ENCODE measurements at places on chromosomes 5 and 9.
A peak's percentile ranks its signal among the peaks of the same experiment; 100 is the strongest.

DNA sequence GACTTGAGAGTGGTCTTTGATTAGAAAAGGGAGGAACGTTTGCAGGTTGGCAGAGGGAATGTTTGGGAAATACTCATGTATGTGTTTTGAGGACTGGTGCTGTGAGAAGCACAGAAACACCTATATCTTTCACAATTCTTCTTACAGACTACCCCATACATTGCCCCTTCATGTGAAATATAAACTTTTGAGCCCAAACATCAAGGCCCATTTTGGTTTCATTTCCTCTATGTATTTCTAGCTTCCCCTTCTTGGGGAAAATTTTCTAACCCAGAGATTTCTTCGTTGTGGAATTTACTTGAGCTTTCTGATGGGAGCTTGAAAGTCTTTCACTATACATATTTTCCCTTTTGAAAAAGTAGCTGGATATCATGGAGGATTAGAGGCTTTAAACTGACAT is 67.6 kb downstream of the FYB1 start:
- DNase-seq = no peak

DNA sequence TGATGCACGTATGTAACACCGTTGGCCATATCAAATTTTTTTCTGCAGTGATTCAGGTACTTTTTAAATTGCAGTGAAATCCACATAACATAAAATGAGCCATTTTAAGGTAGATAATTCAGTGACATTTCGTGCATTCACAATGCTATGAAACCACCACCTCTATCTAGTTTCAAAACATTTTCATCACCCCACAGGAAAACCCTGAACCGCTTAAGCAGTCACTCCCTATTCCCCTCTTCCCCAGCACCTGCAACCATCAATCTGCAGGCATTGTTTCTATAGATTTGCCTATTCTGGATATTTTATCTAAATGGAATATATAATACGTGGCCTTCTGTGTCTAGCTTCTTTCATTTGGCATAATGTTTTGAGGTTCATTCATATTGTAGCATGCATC is 79.2 kb downstream of the BOD1 start:
- DNase-seq = peak; percentile 44

DNA sequence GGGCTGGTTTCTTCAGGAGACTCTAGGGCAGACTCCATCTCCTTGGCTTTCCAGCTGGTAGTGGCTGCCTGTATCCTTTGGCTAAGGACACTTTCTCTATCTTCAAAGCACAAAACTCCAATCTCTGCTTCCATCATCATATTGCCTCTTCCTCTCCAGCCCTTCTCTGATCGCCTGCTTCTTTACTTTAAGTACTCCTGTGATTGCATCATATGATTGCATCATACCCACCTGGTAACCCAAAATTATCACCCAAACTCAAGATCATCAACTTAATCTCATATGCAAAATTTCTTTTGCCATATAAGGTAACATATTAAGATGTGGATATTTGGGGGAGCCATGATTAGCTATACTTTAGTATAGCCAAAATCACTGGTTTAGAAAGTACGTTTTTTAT is 1092.6 kb upstream of the CDH6 start:
- no peak for DNase-seq

DNA sequence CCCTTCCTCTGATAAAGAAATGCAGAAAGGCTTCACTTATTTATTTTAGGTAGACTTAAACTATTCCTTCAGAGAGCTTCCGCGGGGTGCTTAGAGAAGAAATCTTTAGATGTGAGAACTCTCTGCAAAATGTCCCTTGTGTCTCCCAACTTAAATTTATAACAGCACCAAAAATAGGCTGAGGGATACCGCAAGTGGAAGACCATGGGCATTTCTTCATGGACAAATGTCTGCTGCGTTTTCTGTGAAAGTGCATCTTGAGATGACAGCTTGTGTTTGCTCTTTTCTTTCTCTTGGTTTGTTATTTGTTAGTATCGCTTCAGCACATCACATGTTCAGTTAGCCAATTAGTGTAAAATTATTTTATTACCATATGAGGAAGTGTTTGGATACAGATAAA is 15.3 kb upstream of the GRIN3A start:
- no peak for DNase-seq

DNA sequence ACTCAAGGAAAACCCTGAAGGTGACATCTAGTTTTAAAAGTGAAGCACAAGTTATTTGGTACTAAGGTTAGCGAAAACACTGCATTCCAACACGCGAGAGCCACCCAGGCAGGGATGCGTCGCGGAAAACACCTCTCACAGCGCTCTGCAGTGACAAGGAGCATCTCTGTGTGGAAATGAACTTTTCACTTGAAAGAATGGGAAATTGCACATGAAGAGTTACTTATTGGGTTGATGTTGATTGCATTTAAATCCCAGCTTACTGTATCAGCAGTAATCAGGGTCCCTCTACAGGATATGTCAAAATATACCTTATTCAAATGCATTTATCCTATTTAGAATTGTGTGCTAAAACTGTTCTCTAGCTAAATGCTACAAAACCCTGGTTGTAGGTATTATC is 144.4 kb downstream of the BNC2 start:
- no peak for DNase-seq

GRCh38 chr5:150497274-150497988 is 10.5 kb upstream of the NDST1 start:
- no peak for DNase-seq

DNA sequence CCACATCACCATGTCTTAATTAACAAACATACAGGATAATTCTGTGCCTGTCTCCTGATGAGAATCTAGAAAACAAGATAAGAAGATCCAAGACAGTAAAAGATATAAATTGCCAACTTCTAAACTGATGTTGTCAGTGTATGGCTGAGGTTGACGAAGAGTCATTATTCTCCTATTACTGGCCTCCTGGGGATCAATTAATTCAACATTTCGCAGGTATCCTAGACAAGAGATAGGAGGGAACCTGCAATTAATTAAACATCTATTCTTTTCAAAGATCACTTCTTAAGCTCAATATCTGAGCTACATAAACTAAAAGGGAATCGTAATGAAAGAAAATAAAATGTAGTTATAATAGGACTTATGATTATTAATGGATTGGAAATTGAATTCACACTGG is 232.0 kb upstream of the GRIA1 start:
- DNase-seq = no peak

DNA sequence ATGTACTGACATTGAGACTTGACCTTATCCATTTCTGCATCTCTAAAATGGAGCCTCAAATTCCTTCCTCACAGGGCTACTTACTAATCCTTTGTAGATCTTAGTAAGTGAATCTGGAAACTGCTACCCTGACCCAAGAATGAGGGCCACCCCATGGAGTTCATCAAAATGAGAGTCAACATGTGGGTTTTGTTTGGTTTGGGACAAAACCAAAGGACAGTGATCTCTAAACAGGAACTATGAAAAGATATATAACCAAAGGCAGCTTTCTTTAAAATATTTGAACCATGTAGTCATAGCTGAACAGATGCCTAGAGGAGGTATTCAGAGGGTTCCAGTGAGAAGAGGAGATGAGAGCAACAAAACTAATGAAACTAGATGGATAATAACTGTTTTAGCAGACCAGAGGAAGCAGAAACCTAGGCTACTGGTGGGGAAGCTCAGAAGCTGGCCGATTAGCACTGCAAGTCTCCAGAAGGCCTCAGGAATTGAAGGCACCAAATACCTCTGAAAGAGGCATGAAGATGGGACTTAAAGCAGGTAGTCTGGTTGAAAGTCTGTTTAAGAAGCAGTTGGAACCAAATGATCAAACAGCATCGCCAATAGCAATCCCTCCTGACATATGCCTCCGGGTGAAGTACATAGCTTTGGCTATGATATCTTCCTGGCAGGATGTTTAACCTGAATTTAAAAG is 45.8 kb downstream of the THOC3 start:
- DNase-seq = no peak

DNA sequence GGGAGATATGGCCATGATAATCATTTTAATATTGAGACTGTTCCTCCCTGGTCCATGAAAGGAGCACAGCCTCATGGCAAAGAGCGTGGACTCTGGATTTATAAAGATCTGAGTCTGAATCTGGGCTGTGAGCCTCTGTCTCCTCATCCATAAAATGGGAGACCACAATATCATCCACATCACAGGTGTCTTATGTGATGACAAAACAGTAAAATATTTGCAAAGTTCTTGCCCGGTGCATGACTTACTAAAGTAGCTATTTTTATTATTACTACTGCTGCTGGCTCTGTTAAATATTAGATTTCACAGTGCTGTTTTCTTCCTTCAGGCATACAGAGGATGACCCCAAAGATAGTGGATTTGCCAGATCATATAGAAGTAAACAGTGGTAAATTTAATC is 74.1 kb downstream of the TEK start:
- no peak for DNase-seq

Data from Jurkat, Clone E6-1 (cell line).